ENCODE measurements at places on chromosomes 3 and 15.
A peak's percentile ranks its signal among the peaks of the same experiment; 100 is the strongest.

DNA sequence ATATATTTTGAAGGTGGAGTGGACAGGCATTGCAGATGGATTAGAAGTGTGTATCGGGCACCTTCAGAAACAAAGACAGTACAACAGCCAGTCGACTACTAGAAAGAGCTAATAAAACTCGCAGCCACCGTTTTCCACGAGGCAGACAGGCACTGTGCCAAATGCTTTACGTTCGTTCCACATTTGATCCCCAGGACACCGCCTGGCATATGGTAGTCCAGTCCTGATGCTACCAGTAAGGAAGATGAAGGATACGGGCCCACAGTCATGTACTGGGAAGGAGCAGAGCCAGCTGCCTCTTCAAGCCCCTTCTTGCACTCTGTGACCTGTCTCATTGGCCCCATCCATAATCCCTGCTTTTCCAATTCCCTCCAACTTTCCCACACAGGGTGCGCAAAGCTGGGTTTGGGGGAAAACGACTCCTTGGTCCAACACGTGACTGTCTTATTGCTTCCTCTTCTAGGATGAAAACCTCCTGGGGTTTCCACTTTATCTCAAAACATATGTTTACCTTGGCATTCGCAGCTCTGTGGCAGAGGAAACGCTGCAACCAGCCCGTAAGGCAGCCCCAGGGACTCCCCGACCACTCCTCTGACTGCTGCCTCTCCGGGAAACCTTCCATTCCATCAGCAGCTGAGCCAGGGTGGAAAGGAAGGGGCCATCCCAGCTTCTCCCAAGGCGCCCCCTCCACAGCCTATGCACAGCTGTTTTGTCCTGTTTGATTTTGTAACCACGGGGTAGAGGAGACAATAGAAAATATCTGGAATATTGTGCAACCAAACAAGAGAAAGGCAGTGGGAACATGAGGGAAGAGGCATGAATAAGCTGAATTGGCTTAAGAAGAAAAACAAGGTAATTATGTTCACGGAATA, 107.4 kb downstream of the ADAMTS17 start:
- peak; percentile 15 for DNase-seq

DNA sequence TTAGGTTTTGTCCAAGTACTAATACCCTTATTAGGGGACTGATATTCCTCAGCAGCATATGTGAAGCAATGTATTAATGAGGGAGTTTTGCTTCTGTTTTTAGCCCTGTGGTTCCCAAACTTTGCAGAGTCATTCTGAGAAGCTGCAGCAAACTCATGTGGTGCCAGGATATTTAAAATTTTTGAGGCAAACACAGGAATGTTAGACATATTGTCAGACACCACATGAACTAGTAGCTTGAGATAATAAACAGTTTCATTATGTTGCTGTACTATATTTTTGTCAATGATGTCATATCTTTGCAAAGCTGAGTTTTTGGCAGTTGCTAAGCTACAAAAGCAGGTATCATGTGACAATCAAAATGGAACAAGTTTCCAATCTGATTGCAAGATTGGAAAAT, 36.6 kb downstream of the ATP6V1A start:
- DNase-seq: peak; percentile 96

GRCh38 chr3:51669241-51670052, 1.6 kb upstream of the TEX264 start:
- DNase-seq: peak; percentile 70

GRCh38 chr3:179687967-179688535, 35.2 kb downstream of the USP13 start:
- no peak for DNase-seq

DNA sequence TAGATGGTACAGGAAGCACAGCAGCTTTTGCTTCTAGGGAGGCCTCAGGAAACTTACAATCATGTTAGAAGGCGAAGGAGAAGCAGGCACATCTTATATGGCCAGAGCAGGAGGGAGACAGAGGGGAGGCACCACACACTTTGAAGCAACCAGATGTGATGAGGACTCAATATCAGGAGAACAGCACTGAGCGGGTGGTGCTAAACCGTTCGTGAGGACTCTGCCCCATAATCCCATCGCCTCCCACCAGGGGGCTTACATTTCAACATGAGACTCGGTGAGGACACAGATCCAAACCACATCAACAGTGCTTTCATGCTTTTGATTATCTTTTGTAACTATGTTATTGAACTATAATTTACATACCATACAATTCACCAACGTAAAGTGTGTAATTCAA, 7.6 kb upstream of the TMEM44 start:
- DNase-seq: peak; percentile 34

DNA sequence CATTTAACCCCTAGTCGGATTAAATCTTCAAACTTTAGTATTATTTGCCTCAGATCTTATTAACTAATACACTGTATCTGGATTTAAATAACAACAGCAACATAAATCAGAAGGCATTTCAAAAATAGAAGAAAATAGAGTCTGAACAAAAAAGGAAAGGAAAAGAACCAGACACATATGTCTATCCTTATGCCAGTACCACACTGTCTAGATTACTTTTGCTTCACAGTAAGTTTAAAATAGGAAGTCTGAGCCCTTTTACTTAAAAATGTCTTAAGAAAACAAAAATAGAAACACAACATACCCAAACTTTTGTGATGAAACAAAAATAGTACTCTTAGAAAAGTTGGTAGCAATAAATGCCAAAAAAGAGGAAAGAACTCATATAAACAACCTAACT, 1615.8 kb downstream of the SI start:
- no peak for DNase-seq

DNA sequence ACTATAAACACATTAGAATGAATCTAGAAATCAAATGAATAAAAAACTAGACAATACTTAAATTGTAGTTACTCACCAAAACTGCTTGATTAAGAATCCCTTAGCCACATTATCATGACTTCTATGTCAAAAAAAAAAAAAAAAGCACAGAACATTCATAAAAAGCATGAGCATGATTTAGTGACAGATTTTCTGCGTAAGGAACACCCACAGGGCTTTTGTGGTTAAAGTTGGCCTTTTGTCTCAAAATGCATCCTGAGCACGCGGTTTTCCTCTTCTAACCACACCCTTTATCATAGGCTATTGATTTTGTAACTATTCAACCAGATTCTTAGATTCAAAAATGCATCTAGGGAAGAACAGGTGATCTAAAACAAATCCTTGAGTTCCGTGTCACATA, 334.0 kb upstream of the NR2F2 start:
- DNase-seq: peak; percentile 35

- no peak for DNase-seq
Observed at GRCh38 chr15:43184407-43185124, 637 bp upstream of the CCNDBP1 start.

DNA sequence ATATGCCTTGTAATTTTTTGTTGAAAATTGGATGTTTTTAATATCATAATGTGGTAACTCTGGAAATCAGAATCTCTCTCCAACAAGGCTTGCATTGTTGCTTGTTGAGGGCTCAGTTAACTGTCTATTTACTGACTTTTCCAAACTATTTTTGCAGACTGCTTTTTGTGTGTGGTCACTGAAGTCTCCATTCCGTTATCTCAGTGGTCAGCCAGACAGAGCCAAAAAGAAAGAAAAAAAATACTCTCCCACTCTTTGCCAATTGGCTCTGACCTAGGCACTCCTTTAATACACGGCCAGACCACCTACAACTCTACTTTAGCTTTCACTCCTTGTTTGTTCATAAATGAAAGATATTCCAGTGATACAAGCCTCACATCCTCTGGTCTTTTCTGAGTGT, 52.5 kb downstream of the IFT80 start:
- no peak for DNase-seq

DNA sequence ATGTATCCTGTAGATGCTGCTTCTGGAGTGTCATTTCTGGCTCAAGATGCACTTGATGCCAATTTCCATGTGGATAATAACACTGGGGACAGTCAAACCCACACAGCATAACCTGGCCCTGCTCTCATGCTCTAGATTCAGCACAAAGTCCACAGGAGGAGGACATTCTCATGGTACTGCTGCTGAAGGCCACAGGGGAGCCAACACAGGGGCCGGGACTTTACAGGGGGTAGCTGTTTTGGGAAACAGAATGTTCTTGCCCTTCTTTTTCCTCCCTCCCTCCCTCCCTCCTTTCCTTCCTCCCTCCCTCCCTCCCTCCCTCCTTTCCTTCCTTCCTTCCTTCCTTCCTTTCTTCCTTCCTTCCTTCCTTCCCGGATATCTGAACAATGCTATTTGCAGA, 477.4 kb downstream of the PDCD6IP start:
- no peak for DNase-seq

DNA sequence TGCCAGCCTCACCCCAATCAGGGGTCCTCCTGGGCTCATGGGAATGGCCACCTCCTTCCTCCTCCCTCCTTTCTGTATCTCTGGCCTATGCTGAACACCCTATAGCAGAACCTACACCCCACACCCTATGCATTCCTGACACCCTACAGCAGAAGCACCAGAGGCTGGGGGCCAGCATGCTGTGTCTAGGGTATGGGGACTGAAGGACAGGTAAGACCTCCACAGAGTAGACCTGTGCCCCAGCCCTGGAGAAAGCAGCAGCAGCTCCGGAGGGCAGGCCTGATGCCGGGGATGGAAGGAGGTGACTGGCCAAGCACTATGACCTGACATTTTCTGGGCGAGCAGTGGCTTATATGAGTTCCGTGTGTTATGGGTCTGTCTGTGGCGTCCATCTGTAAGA, 66.9 kb downstream of the TLE3 start:
- no peak for DNase-seq

- no peak for DNase-seq
Observed at GRCh38 chr3:105532251-105532650, 165.5 kb downstream of the ALCAM start.

- DNase-seq: peak; percentile 93
Observed at GRCh38 chr3:54951405-54951804, 23.5 kb upstream of the LRTM1 start.

DNA sequence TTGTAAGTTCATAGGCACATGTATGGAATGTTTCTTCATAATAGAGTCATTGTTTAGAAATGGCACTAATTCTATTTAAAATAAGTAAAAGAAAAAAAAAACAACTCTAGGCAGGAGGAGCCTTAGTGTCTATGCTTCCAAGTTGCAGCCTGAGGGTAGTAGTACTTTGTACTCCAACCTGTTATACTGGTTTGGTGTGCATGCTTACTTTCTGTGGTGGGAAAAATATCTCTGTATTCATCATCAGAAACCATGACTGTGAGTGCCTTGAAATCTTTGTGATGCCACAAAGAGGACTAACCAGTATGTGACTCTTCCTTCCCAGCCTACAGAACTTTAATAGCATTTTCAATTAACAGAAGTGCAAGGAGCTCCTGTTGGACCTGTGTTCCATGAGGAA, 4.4 kb downstream of the NAALADL2 start:
- no peak for DNase-seq

DNA sequence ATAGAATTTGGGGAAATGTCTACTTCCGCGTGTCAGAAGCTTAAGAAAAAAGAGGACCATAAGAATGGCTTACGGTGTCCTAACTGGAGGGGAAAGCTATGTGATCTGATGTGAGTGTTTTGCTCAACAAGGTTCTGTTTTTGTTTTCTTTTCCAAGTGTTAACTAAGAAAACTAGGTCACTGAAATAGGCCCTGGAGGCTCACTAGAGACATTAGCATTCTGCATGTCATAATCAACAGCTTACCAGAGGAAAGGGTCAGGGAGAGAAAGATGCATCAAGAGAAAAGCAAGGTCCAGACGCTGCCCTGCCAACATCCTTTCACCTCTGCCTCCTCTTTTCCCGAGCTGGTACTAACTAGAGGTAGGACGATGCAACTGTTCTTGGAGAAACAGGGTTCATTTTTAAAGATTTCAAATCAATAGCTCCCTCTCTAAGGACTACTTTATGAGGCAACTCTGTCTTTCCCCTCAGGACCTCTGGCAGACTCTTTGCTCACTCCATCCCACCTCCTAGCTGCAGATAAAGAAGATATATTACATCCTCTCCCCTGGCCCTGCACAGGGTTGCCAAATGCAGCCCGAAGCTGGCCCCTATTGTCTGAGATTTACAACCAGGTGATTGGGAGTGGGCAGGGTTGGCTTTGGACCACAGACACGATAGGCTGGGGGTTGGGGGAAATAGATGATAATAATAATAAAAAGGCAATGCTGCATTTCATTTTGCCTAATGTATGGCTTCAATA, 209.9 kb upstream of the SLC2A2 start:
- DNase-seq: no peak

DNA sequence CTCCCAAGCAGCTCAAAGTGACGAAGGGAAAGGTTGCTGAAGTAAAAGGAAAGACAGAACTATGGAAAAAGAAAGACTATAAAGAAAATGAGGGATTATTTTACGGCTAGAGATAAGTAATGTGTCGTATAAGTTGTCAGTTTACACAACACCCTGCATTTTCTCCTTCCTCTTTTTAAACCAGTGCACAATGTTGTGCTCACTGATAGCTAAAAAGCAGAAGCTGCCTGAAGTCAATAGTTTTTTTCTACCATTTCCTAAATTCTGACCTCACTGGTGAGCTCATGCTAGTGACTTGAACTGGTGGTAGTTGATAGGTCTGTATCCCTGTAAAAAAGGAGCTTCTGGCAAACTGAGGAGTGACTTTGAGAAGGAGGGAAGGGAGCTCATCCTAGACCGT, 368.6 kb upstream of the GBE1 start:
- DNase-seq: no peak

GRCh38 chr3:186847437-186847836, 4.9 kb downstream of the ADIPOQ start:
- no peak for DNase-seq

GRCh38 chr15:40958146-40958545, 4.9 kb downstream of the CHAC1 start:
- no peak for DNase-seq

GRCh38 chr15:67815036-67815592, 10.2 kb upstream of the SKOR1 start:
- no peak for DNase-seq

DNA sequence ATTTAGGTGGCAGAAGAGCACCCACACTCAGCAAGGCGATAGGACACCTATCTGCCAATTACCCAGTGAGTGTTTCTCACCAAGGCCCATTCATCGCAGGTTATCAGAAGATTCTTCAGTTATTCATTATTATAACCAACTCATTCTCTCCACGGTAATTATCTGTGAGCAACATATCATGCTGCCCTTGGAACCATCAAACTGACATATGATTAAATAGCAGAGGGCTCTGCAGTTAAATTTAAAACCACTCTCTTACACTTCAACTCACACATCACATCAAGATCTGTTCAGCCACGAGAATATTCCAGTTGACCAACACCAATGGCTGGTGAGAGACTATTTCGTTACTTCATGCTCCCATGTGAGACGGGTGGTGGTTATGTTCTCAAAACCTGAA, 489.3 kb downstream of the ERC2 start:
- no peak for DNase-seq

DNA sequence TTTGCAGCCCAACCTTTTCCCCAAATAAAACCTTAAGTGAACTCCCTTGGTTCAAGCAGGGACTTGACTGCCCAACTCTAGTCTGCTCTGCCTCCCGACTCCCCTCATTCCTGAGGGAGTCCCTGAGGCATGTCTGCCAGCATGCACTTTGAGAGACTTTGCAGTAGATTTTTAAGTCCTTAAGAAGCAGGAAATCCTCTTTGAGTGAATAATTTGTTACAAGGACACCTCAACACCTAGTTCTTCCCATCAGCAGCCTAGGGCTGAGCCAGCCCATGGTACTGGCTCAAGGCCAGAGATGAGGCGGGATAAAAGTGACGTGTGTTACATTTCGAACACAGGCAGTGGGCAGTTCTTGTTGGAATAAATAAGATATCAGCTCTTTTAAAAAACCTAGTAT, 204.3 kb upstream of the SLC2A2 start:
- DNase-seq: no peak

GRCh38 chr3:16439163-16439847, 74.2 kb downstream of the RFTN1 start:
- no peak for DNase-seq
